Retina (tissue), 1 donor: ENCODE measurements at places on chromosomes 5 and 9.
A peak's percentile ranks its signal among the peaks of the same experiment; 100 is the strongest.

DNA sequence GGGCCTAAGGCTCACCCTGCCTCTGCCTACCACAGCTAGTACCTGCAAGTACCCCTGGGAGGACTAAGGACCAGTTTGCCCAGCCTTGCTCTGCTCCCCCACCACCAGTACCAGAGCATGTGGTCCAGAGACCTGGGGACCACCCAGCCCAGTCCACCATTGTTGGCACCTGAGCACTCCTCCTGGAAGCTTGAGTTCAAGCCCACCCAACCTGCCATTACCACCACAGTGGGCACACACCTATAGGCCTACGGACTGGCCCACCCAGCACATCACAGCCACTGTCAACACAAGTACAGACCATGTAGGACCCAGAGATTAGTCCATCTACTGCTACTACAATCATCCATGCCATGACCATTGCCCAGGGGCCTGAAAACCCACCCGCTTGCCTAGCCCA lies 30.8 kb upstream of the SH3TC2 start:
- DNase-seq = no peak

DNA sequence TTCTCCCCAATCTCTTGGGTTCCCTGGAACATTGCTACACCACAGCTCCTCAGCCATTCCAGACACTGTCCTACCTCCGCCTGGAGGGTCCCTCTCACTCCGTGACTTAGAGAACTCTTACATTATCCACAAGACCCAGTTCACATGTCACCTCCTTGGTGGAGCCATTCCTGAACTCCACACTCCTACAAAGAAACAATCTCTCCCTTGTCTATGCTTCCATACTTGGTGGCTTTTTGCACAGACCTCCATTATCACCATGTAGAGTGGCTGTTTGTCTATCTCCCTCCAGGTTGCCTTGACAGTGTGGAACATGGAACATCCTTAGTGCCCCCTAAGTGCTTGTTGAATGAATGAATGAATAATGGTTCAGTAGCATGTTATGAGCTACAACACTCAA lies 105.9 kb downstream of the PAX5 start:
- DNase-seq = no peak

DNA sequence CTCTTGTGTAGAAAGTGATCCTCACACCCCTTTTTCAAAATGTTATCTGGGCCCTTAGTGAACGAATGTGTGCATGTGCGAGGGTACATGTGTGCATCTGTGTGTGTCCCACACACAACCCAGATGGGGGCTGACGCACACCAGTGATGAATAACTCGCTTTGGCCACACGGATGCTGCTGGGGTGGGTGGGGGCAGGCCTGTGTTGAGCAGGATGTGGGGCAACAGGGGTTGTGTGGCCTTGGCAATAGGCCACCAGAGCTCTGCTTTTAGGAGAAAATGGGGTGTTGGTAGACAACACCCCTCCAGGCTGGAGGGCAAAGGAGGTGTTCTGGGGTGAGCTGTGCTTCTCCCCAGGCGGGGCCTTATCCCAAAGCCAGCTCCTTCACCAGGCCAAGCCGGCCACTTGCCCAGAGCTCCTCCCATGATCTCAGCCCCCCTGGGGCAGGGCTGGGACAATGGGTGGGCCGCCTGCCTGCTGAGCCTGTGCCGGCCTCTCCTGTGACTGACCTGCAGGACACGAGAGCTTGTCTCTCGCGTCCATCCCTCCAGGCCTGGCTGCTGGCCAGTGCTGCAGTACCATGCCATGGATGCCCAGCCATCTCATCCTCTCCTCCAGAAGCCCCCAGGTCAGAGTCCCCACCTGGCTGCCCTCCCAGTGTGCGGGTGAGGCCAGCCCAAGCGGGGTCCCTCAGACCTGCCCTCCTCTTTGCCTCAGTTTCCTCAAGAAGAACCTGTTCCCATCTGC lies 1.7 kb downstream of the DBN1 start:
- DNase-seq = no peak

DNA sequence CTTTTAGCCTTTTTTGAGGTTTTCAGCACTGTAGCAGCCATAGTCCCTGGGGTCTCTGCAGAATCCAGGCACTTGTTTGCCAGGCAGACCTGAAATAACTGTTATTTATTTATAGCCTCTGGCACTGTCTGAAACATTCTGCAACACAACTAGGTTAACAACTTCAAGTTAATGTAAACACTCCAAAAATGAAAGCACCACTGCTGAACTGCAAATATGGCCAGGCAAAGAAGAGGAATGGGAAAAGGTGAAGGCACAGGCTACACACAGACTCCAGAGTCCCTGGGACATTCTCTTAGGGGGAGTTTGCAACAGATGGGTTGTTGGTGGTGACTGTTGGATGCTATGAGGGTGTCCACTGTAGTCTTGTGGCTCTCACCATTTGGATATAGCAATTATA lies 369.0 kb downstream of the MAT2B start:
- DNase-seq = peak; percentile 15

- no peak for DNase-seq
Observed at GRCh38 chr5:150278046-150278730, 11.4 kb downstream of the CAMK2A start.

GRCh38 chr9:5357431-5358105 lies 17.9 kb upstream of the RLN1 start:
- DNase-seq = no peak
